ENCODE measurements at places on chromosomes 2 and 18.
A peak's percentile ranks its signal among the peaks of the same experiment; 100 is the strongest.

GRCh38 chr2:133607679-133608078 is 39.4 kb upstream of the NCKAP5 start:
- DNase-seq: no peak

DNA sequence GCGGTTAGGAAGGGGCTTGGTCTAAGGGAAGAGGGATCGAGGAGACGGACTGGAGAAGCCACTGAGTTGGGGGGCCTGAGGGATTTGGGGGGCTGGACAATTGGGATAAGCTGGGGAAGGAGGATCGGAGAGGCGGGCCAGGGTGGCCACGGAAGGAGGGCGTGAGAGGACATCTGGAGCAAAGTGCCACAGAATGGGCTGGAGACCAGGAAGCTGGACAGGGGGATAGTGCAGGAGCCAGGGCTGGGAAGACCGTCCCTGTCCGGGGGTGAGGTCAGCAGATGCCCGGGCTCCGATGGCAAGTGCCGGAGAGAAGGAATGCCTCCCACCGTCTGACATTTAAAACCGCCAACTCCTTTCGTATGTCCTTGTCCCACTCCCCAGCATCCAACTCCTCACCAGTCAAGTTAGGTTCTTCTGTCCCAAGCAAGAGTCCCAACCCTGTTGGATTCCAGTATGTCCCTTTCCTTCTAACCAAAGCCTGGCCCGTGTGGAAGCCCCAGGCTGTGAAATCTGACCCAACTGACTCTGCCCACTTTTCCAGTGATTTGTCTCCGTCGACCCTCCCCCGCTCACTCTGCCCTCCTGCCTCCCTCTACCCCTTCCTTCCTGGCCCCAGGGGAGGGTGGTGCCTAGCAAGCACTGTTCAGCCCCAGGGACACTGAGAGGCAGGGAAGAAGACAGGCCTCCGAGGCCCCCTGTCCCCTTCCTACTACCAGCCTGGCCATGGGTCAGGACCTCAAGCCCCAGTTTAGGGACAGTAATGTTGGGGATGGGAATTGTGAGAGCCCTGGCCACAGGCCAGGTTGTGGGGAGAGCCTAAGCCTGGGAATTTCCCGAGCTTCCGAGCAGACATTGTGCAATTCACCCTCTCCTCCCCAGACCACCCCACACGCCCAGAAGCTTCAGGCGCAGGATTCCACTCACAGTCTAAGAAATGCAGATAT is 31.5 kb upstream of the TMBIM1 start:
- no peak for DNase-seq

GRCh38 chr18:55588111-55588869 is at the start of gene TCF4:
TCF4 (minus strand) TSS chr18:55588192; CDS start chr18:55587116, 1,076 bp downstream.
- DNase-seq: no peak

DNA sequence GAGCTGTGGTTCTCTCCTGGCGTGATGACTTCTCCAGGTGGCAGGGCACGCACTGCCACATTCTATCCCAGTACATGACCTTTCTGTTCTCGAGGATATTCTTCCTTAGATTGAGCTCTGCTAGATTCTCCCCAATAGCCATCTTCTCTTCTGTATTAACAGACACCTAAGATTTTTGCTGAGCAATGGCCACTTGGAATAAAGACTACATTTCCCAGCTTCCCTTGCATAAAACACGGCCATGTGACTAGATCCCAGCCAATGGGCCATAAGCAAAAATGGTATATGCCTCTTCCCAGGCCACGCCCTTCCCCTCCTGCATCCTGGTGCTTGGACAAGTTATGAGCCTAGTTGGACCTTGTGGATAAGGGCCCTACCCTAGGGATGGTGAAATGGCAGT is 82.1 kb downstream of the EIF2AK3 start:
- DNase-seq: no peak

- DNase-seq: no peak
Observed at GRCh38 chr2:206555721-206556120, 86.6 kb upstream of the FAM237A start.

GRCh38 chr2:10057231-10058107 is 14.1 kb downstream of the KLF11 start:
- DNase-seq: no peak

GRCh38 chr18:35862119-35862640 is 110.3 kb upstream of the RMP24 start:
- no peak for DNase-seq

GRCh38 chr2:232183279-232183678 is 195.3 kb upstream of the ALPP start:
- no peak for DNase-seq

GRCh38 chr2:148614322-148615049 is 30.1 kb upstream of the EPC2 start:
- no peak for DNase-seq

- DNase-seq: no peak
Observed at GRCh38 chr2:85594715-85595300, 737 bp upstream of the RNF181 start.

GRCh38 chr2:45469314-45470099 is 141.6 kb downstream of the SRBD1 start:
- no peak for DNase-seq

- peak; percentile 38 for DNase-seq
Observed at GRCh38 chr2:85750587-85751575, 2.9 kb upstream of the ATOH8 start.

- no peak for DNase-seq
Observed at GRCh38 chr2:127542231-127542630, 6.7 kb downstream of the MYO7B start.

GRCh38 chr2:120831891-120832290 is 96.2 kb downstream of the GLI2 start:
- no peak for DNase-seq

DNA sequence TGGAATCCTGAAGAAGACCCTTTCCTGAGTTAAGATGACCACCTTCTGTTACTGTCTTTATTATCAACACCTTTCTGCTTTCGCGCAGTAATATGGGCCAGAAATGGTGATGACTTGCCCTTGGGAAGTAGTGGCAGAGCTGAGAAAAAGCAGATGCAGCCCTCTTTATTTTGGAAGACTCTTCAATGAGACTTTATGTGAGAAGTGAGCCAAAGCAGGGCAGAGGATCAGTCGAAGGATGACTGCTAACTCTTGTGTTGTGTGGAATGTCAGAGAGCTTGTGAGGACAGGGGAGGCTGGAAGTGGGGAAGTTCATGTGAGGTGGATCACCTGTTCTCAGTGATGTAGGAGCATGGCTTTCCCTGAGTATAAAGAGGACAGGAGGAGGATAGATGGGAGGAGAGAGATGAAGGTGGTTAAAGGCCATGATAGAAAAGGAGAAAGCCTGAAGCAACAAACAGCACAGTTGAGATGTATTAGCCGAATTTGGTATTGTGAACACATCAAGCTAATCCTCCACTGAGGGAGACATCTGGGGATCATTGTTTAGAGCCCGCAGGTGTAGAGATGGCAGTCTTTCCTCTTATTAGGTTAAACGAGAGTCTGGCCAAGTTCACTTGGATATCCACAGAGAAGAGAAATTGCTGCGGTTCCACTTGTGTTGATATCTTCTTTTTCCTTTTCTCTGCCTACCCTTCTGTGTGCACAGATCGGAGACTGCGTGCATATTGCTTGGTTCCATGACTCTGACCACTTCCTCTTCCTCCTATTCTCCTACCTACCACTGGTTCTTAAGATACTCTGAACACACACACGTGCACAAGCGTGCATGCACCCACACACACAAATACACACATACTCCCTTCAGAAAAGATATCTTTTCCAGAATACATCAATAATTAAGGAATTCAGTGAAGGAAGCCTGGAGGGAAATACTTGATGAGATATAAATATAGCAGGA is 67.4 kb downstream of the SLC9A2 start:
- DNase-seq: no peak

- no peak for DNase-seq
Observed at GRCh38 chr2:234852035-234852434, 99.8 kb upstream of the SH3BP4 start.

DNA sequence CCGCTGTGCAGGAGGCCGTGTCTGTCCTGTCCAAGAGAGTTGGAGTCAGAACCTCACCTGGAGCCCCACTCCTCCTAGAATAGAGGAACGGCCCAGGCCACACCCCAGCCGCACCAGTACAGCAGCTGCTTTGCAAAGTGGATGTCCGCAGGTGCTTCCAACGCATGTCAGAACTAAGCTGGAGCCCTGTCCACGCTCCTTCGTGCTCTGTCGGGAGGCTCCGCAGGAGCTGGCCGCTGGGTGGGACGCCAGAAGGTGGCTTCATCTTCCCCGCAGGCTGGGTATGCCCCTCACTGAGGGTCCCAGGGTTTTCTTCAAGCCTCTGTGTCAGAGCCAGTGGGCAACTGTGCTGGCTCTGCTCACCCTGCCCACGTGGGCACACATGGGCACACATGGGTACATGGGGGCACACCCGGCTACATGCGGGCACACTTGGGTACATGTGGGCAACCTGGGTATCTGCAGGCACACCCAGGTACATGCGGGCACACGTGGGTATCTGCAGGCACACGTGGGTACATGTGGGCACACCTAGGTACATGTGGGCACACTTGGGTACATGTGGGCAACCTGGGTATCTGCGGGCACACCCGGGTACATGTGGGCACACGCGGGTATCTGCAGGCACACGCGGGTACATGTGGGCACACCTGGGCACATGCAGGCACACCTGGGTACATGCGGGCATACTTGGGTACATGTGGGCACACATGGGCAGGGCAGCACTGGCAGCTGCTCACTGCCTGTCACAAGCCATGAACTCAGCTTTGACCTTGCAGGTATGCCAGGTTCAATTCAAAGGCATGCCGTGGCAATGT is 67.1 kb upstream of the CTDP1 start:
- no peak for DNase-seq

DNA sequence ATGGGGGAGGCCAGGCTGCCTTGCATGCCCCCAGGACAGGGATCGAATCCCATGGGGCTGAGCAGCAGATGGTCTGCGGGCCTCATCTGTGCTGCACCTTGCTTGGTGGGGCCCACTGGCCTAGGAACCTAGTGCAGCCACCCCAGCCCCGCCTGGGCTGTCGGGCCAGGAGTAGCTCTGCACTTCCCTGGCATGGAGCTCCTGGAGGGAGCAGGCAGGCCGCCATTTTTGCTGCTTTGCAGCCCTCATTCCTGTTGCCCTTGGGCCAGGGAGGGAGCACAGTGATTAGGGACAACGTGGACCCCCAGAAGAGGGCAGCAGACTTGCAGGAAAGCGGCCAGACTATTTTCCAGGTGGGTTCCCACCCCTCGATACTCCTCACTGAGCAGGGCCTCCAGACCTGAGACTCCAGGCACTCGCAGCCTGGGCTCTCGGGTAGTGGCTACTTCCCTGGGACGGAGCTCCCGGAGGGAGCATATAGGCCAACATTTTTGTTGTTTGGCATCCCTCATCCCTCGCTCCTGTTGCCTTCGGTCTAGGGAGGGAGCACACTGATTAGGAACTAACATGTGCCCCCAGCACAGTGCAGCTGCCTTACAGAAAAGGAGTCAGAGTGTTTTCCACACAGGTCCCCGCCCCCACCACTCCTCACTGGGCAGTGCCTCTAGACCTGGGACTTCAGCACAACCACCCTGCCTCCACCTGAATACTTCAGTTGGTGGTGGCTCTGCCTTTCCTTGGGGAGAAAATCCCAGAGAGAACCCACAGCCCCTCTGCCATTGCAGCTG is 99.5 kb downstream of the MAIP1 start:
- no peak for DNase-seq

DNA sequence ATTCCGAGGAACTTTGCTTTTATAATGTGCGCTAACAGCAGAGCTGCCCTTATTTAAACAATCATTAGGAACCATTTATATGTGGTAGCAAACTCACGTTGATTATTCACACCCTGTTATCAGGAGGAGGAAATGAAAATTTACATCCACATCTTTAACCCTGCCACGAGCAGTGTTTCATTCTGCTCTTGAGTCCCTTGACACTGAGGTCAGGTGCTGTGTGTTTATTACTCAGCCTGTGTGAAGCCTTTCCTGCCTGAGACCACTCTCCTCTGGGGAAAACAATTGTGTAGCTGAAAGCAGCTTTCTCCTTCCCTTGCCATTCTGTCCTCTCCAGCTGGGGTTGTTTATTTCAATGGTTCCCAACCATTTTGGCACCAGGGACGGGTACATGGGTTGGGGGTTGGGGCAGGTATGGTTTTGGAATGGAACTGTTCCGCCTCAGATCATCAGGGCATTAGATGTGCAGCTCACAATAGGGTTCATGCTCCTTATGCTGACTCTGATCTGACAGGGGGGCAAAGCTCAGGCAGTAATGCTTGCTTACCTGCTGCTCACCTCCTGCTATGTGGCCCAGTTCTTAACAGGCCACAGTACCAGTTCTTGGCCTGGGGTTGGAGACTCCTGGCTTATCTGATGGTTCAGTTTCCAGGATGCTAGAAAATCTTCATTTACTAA is 651.1 kb downstream of the TDRD15 start:
- DNase-seq: no peak

GRCh38 chr2:110980339-110981062 is 140.2 kb upstream of the BCL2L11 start:
- DNase-seq: no peak

DNA sequence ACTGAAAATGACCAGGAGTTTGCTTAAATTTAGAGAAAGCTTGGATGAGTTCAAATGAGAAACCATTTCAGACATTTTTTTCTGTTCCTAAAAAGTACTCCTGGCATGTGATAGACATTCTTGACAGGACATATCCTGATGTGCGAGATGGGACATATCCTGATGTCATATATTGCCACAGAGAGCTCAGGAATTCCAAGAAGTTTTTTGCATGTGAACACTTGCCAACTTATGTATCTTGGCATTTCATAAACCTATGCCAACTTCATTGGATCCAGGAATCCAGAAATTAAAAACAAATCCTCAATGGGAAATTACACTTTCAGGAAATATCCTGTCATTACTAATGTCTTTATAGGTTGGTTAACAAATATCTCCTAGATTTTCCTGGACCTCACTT is 2.9 kb upstream of the SERPINB3 start:
- DNase-seq: no peak

- DNase-seq: peak; percentile 11
Observed at GRCh38 chr2:152036611-152037469, 62.0 kb downstream of the CACNB4 start.

DNA sequence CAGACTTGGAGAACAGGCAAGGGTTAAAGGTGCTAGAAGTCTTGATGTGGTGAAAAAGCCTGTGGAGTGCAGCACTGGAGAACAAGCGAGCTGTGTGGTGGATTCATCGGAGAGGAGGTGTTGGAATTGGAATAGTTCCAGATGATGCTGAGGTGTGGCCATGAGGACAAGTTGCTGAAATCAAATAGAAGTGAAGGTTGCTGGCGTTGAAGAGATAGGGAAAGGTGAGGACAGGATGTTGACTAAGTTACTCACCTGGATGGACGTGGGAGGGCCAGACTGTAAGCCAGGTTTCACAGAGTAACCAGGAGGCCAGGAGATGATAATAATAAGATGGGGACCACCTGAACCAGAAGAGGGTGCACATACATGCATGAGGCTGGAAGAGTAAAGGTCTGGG is 173.4 kb downstream of the DIS3L2 start:
- DNase-seq: no peak

- DNase-seq: no peak
Observed at GRCh38 chr2:191811807-191812602, 34.9 kb downstream of the CAVIN2 start.
